Activated T-helper 1 cell treated with anti-CD3 and anti-CD28 coated beads, Interleukin-2, amount 50 U/mL, for 16 hours (primary cell): ENCODE measurements at places on chromosomes 7 and 10.

DNA sequence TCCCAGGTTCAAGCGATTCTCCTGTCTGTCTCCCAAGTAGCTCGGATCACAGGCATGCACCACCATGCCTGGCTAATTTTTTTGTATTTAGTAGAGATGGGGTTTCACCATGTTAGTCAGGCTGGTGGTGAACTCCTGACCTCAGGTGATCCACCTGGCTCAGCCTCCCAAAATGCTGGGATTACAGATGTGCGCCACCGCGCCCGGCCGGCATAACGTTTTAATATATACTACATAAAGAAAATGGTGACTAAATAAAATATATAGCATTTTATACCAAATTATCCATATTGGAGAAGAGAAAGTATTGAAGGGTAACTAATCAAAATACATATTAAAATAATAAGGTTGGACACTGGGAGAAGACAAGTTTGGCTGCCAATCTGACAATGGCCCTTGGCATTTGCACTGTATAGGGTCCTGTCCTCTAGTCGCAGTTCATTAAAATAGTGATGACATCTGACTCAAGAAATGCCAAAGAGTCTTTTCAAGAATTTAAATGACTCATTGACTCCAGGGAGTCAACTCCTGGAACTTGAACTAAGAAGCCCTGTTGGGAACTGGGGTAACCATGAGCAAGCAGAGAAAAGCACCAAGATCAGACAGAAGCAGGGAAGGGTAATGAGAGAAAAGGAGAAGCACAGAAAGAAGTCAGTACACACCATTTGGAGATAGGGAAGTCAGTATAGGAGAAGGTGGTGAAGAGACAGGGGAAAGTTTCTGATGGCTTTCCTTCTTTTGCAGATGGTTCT lies 91.1 kb downstream of the CH25H start:
- DNase-seq: no peak

DNA sequence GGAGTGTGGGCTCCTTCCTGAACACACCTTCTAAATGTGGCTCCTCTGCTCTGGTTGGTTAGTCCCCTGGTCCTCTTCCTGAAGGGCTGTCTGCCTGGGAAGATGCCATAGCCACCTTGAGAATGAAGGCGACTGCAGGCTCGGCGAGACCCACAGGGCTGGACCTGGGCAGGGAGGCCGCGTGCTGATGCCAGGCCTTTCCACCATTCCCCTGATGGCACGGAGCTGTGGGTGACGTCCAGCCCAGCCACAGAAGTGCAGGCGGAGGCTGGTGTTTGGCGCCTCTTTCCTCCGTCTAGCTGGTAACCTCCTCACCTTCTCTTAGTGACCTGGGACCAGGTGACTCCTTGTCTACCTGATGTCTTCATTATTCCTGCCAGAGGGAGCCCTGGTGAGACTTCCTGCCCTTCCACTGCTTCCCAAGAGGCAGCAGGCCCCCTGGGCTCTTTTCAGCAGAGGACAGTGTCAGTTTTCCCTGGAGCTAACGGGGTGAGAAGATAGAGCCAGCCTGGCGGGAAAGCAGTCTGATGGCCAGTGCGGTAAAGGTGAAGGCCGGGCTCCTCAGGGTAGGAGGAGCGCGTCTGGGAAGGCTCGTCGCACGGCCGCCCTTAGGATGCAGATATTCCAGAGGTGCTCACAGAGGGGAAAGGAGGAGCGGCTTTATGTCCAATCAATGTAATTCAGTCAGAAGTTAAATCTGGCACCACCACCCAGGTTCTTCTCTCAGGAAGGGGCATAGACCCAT lies 34.9 kb downstream of the GBX1 start:
- DNase-seq: no peak

DNA sequence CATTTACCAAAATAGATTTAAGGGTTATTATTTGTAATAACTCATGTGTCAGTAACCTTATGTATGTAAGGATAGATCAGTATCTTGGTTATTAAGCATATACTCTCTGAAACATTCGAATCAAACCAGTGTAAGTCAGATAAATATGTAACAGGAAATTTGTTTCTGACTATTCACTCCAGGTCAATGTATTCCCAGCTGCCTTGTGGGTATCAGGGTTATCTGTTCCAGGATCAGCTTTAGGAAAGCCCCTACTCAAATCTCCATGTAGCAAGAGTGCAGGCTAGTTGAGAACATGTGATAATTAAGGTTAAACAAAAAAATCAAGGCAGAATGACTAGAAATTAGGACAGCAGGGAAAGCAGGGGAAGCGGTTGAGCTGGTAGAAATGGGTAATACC lies 201.7 kb downstream of the AUTS2 start:
- no peak for DNase-seq

GRCh38 chr7:30224511-30225062 lies 59.8 kb upstream of the ZNRF2 start:
- DNase-seq: no peak

GRCh38 chr10:30813872-30814481 lies 184.4 kb upstream of the LYZL2 start:
- DNase-seq: no peak

DNA sequence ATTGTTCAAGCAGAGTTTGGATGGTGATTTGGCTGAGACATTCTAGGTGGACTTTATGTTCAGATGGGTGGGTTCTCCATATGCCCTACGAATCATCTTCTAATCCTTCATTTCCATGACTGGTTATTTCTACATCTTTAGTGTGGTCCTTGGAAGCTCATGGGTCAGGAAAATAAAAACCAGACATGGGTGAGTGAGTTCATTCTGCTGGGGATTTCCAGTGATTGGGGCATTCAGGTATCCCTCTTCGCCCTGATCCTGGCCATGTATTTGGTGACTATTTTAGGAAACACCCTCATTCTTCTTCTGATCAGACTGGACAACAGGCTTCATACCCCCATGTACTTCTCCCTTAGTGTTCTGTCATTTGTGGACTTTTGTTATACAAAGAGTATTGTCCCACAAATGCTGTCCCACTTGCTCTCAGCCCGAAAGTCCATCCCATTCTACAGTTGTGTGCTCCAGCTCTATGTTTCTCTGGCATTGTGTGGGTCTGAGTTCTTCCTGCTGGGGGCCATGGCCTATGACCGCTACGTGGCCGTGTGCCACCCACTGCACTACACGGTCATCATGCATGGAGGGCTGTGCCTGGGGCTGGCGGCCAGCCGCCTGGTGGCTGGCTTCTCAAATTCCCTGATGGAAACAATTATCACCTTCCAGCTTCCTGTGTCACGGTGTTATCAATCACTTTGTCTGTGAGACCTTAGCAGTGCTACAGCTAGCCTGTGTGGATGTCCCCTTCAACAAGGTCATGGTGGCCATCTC lies 19.2 kb upstream of the OR6B1 start:
- no peak for DNase-seq

GRCh38 chr10:93039110-93039509 lies 21.5 kb upstream of the CYP26C1 start:
- DNase-seq: no peak

DNA sequence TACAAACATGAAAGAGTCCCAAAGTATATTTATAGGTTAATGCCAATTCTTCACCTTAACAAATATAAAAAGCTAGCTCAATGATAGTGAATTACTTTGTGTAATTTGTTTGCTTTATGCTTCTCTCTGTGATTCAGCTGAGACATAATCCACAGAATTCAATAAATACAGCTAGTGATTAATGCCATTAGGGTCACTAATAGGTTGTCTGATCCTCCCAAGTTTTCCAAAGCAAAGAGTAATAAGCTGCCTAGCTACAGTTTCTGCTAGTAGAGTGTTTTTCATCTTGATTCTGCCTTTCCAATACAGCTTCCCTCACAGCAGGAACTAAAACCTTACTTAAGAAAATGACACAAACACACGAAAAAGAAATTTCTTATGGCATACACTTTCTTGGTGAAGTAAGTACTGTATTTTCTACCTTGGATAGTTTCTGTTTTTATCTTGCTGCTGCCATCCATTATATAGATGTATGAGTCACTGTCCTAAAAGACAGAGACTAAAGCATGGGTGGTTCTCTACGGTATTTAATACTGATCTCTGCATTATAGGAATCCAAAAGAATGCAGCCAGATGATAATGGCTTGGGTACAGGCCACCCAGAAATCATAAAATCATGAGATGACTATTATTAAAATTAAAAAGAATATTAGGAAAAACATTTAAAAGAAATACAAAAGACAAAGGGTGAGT lies 170.0 kb downstream of the TPK1 start:
- DNase-seq: no peak

DNA sequence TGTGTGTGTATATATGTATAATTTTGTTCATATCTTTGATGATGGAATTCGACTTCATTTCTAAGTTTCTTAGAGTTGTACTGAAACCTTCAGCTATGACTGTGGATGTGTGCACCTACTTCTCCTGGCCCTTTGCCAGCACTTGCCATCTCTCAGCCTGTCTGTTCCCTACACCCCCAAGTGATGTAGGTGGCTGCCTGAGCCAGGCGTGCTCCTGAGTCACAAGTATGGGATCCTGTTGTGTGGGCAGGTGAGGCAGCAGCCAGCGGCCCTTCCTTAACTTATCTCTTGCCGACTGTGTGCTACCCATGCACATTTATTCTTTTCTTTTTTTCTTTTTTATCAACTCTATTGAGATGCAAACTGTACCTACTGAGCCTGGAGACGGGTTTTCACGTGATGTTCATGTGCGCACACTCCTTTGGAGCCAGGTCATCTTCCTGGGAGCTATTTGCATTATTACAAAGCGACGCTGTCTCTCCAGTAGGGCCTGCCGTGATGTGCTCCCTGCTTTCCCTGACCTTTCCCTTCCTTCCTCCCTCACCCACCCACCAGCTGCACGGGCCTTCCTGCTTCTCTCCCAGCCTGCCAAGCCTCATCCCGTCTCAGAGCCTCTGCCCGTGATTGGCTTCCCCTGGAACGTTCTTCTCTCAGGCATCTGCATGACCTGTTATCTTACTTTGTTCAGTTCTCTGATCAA lies 31.3 kb upstream of the GALNT11 start:
- DNase-seq: no peak

GRCh38 chr10:102683736-102684135 lies 30.5 kb downstream of the ARL3 start:
- no peak for DNase-seq

DNA sequence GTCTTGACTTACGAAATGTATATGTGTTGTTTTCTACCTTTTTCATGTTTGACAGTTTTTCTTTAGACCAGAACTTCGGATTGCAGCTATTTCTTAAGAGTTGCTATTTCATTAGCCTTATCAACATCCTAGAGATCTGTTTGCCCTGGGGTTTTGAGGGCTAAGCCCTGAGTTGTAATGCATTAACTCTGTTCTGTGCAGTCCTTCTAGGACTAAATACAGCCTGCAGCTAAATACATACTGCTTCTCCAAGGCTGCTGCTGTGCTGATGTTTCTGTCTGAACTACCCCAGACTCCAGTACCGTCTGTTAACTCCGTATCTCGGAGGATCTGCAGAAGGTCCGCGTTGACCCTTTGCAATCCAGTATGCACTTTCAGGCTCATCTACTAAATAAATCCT lies 26.5 kb downstream of the KIAA1217 start:
- DNase-seq: no peak
